ENCODE measurements at places on chromosomes 13 and 19.

GRCh38 chr19:13063461-13064091 lies 39.1 kb downstream of the LYL1 start:
- no peak for DNase-seq

GRCh38 chr19:41849067-41849466 lies 4.2 kb downstream of the DMRTC2 start:
- DNase-seq, result no peak

- no peak for DNase-seq
Measured at GRCh38 chr13:30763786-30764413, 28.6 kb downstream of the ALOX5AP start.

GRCh38 chr13:93700115-93700514 lies 473.5 kb downstream of the GPC6 start:
- no peak for DNase-seq

- DNase-seq, result no peak
Measured at GRCh38 chr19:44722131-44723121, 23.5 kb downstream of the CEACAM16 start.

DNA sequence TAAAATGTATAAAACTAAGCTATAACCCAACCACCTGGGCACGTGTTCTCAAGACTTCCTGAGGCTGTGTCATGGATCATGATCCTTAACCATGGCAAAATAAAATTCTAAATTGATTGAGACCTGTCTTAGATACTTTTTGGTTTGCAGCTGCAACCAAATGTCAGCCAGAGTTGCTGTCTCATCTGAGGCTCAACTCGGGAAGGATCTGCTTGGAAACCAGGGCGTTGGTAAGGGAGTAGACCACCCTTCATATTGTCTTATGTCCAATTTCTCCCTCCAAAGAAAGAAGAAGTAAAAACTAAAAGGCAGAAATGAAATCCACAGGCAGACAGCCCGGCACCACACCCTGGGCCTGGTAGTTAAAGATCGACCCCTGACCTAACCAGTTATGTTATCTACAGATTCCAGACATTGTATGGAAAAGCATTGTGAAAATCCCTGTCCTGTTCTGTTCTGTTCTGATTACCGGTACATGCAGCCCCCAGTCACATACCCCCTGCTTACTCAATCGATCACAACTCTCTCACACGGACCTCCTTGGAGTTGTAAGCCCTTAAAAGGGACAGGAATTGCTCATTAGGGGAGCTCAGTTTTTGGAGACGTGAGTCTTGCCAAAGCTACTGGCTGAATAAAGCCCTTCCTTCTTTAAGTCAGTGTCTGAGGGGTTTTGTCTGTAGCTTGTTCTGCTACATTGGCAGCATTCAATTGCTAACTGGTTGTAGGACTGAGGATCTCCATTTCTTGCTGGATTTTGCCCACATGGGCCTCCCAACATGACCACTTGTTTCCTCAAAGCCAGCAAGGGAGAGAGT lies 22.9 kb upstream of the IGSF23 start:
- no peak for DNase-seq

- DNase-seq, result no peak
Measured at GRCh38 chr19:56400485-56400884, 3.6 kb upstream of the ZNF583 start.

DNA sequence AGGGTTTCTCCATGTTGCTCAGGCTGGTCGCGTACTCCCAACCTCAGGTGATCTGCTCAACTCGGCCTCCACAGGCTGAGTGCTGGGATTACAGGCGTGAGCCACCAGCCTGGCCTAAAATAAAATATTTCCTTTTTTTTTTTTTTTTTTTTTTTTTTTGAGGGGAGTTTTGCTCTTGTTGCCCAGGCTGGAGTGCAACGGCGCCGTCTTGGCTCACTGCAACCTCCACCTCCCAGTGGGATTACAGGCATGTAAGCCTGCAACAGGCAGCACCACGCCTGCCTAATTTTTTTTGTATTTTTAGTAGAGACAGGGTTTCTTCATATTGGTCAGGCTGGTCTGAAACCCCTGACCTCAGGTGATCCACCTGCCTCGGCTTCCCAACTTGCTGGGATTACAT lies 4.9 kb downstream of the ZNF506 start:
- no peak for DNase-seq
